CD8-positive, alpha-beta T cell (primary cell): ENCODE measurements at places on chromosomes 2 and 18.

DNA sequence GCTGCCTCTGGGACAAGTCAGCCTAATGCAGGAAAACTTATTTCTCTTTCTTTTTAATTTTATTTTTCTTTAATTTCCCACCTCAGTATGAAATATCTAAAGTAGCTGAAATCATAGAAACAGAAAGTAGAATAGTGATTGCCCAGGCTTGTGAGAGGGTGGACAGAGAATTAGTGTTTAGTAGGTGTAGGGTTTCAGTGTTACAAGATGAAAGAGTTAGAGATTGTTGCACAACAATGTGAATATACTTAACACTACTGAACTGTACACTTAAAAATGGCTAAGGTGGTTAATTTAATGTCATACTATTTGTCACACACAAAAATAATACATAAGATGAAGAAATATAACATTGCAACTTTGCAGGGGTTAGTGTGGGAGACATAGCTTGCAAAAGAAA is 80.8 kb downstream of the NAT8 start:
- no peak for DNase-seq

GRCh38 chr2:54149638-54150441 is 34.4 kb downstream of the ACYP2 start:
- DNase-seq, result no peak

DNA sequence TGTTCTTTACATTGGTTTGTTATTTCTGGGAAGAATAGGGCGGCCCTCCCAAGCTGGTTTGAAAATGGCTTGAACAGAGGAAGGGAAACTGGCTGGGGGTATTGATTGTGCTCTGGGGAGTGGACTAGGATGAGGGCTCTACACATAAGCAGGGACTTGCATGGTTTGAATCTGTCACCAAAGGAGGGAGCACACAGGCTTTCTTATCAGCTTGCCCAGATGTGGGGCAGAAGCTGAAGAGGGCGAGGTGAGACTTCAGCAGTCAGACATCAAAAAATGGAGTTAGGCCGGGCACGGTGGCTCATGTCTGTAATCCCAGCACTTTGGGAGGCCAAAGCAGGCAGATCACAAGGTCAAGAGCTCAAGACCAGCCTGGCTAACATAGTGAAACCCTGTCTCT is 7.2 kb upstream of the RAB12 start:
- no peak for DNase-seq

DNA sequence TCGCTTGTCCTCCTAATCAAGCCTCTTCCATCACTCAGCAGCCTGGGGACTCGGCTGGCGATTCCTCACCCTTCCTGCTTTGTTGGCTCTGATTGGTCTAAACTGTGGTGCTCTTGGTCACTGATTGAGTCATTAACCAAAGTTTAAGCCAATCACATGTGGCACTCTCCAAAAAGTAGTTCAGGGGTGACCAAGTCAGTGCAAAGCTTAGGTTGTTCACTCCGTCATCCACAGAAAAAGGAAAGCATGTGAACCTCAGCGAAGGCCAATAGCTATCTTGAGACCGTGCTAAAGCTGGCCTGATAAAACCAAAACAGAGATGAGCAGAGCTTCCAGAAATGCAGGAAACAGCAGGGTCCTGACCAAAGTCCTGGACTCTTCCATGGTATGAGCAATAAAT is 4.9 kb downstream of the ALPK2 start:
- no peak for DNase-seq

DNA sequence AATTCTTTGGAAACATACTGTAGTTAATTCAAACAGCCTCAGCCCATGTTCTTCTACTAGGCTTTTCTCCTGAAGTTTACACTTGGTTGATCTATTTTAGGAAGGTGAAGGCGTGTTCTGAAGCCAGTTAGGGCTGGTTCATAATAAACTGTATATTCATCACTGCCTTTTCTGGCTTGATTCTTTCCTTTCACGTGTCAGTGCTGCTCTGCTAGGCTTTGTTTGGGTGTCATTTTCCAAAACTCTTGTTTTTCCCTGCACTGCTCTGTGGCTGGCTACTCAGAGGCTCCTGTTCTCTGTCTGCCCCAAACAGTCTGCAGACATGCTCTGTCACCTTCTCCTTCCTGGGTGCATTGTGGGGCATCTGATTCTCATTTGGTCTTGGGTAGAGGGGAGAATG is 136.1 kb downstream of the PARD3B start:
- DNase-seq, result no peak

DNA sequence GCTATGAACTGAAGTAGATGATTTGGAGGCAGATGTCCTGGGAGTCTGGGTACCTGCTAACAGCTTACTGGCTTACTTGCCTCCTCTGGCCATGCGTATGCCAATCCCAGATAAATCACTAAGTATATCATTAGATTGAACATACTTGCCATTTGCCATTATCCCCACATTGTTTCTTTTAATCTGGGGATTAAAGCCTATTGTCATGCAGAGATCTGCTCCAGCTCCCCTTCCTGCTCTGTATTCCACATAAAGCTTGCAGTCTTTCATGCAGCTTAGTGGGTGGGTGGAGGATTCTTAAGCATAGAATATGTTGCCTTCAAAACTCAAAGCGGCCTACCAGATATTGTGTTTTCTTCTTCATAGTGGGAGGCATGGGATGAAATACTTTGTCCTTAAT is 311.8 kb upstream of the MMADHC start:
- no peak for DNase-seq

GRCh38 chr18:63306249-63306648 is 13.3 kb downstream of the BCL2 start:
- DNase-seq, result no peak

GRCh38 chr2:77604953-77605929 is 83.1 kb upstream of the LRRTM4 start:
- DNase-seq, result no peak

GRCh38 chr18:56067969-56068671 is 480.1 kb upstream of the TCF4 start:
- DNase-seq, result no peak

GRCh38 chr2:8624855-8625398 is 56.9 kb upstream of the ID2 start:
- no peak for DNase-seq

GRCh38 chr2:41775366-41776025 is 272.3 kb upstream of the PKDCC start:
- no peak for DNase-seq

DNA sequence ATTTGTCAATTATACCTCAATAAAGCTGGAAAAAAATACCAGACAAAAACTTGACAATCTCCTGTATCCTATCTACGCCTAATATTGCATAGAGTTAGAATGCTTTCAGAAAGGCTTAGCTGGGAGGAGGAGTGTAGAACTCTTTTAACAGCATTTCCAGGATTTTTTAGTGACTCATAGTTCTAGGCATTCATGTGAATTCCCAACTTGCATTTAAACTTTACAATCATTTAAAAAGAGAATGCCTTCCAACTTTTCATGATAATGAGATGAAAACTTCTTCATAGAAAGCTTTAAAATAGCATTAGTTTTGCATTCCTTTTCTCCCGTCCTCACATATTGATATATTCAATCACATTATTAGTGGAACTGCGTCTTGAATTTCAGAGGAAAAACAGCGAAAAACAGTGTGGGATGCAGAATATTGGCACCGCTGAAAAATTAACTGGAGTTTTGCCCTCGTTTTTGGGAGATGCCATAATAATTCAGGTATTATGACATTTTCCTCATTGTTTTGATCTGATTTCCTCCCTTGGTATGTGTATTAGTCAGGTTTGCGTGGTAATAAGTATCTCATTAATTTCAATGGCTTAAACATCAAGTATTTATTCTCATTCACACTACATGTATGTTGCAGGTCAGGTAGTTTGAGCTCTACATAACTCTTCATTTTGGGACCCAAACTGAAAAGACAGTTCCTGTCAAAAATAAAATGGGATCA is 293.2 kb upstream of the FIGN start:
- DNase-seq, result no peak

DNA sequence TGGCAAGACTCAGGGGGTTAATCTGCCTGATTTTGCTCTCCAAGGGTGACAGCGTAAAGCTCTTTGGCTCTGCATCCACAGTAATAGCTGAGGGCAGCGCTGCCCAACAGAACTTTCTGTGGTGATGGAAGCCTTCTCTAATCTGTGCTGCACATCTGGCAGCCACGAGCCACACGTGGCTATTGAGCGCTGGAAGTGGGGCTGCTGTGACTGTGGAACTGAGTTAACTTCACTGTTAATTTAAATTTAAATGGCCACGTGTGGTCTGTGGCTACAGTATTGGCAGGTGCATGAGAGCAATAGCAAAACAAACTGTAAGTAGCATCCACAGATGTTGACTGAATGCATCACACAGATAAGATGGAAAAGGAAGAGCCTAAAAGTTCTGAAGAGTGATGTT is 47.3 kb upstream of the TMEM200C start:
- DNase-seq, result no peak
